ENCODE measurements at places on chromosomes 4 and X.

DNA sequence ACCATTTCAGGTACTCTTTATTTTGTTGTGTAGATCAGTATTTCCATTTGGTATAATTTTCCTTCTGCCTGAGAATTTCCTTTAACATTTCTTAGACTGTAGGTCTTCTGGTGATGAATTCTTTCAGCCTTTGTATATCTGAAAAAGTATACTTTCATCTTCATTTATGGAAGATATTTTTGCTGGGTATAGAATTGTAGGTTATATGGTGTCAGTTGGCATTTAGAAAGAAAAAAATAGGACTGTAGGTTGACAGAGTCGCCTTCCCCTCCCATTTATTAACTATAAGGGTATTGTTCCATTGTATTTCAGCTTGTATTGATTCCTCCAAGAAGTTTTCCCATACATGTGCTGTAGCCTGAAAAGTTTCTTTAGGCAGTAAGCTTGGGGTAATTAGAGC, 71.9 kb downstream of the KDM6A start:
- no peak for DNase-seq

GRCh38 chrX:13103188-13103913, 58.9 kb upstream of the FAM9C start:
- DNase-seq: no peak

DNA sequence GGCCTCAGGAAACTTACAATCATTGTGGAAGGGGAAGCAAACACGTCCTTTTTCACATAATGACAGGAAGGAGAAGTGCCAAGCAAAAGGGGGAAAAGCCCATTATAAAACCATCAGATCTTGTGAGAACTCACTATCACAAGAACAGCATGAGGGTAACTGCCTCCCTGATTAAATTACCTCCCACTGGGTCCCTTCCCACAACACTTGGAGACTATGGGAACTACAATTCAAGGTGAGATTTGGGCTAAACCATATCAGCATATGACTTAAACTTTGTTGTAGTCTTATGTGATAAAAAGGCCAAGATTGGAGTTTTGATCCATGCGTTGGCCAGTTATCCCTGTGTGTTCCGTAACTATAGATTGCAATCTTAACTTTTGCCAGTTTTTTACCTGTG, 68.3 kb downstream of the C4orf33 start:
- DNase-seq: no peak

- no peak for DNase-seq
Observed at GRCh38 chrX:24448762-24449250, 16.3 kb upstream of the PDK3 start.

- no peak for DNase-seq
Observed at GRCh38 chr4:65658117-65658516, 12.2 kb downstream of the EPHA5 start.

DNA sequence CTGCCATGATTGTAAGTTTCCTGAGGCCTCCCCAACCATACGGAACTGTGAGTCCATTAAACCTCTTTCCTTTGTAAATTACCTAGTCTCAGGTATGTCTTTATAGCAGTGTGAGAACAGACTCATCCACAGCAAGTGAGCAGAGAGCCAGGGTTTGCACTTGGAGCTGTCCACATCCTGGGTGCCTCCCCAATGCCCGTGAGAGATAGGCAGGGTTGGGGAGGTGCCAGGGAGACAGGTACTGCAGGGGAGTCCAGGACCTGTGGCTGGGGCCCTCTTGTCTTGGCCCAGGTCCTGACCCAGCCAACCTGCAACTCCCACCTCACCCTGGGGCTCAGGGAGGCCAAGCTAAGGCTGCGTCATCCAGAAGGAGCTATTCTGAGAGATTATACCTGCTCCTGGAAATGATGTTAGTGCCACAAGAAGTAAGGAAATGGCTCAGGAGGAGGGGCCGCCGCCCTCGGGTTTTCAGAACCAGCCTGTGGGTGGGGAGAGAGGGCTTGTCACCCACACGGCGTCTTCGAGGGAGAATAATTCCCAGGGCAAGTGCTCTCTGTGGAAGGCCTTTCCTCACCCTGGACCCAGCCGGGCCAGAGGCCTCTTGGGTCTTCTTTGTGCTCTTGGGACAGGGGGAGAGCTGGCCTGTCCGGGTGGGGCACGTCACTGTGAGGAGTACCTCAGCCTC, 66.5 kb downstream of the ADRA2C start:
- DNase-seq: no peak

GRCh38 chrX:769796-770195, 139.2 kb downstream of the SHOX start:
- DNase-seq: no peak

- no peak for DNase-seq
Observed at GRCh38 chrX:43657671-43658070, 1.6 kb downstream of the MAOA start.

DNA sequence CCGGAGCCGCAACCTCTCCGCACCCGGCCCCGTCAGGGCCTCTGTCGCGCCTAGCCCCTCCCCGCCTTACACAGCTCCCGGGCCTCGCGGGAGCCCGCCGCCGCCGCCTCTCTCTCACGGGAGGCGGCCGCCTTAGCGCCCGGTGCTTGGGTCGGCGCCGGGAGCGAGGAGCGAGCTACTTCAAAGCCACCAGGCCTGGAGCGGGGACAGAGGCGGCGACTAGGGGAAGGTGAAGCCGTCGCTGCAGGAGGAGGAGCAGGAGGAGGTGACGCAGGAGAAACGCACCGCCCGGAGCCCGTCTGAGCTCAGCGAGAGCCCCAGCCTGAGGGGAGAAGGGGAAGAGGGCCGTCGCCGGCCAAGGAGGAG, 250 bp downstream of the USP9X start:
- peak; percentile 75 for DNase-seq

DNA sequence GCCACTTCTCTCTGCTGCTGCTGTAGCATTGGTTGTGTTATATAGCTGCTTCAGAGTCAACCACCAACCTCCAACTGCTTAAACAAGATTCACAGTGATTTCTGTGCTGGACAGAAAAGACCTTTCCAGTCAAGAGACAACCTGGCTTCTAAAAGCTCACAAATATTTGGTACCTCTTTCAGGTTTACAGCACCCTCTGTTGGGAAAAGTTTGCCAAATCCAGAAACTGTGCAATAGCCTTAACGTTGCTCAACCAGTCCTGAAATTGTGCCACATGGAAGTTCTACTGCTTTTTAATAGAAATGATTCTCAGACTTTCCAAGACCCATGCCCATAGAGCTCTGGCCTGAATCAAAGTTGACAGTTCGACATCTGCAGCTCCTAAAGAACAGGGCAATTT, 842.1 kb upstream of the HTR2C start:
- DNase-seq: no peak

- no peak for DNase-seq
Observed at GRCh38 chr4:2339458-2340271, 77.8 kb upstream of the MXD4 start.

- no peak for DNase-seq
Observed at GRCh38 chr4:3210467-3210866, 38.5 kb upstream of the MSANTD1 start.

DNA sequence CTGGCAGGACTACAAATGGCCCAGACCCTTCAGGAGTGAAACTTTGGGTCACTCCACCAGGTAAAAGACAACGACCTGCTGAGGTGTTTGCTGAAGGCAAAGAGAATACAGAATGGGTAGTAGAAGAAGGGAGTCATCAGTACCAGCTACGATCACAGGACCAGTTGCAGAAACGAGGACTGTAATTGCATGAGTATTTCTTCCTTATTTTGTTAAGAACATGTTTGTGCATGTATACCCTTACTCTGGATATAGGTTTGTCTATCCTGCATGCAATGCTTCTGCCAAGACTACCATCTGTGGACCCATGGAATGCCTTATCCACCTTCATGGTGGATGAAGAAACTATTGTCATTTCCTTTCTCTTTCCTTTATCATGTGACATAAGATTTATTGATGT, 48.1 kb upstream of the BCLAF3 start:
- DNase-seq: no peak

GRCh38 chr4:145496292-145496691, 14.6 kb downstream of the SMAD1 start:
- DNase-seq: no peak

GRCh38 chr4:187547316-187547715, 448.3 kb upstream of the ZFP42 start:
- DNase-seq: no peak

GRCh38 chrX:109782994-109783700, 50.1 kb upstream of the ACSL4 start:
- peak; percentile 19 for DNase-seq

- DNase-seq: no peak
Observed at GRCh38 chr4:21778702-21779101, 169.9 kb downstream of the KCNIP4 start.

- no peak for DNase-seq
Observed at GRCh38 chr4:147582386-147583060, 34.7 kb upstream of the TMEM184C start.

- DNase-seq: no peak
Observed at GRCh38 chr4:136917312-136918110, 614.8 kb downstream of the PCDH18 start.

DNA sequence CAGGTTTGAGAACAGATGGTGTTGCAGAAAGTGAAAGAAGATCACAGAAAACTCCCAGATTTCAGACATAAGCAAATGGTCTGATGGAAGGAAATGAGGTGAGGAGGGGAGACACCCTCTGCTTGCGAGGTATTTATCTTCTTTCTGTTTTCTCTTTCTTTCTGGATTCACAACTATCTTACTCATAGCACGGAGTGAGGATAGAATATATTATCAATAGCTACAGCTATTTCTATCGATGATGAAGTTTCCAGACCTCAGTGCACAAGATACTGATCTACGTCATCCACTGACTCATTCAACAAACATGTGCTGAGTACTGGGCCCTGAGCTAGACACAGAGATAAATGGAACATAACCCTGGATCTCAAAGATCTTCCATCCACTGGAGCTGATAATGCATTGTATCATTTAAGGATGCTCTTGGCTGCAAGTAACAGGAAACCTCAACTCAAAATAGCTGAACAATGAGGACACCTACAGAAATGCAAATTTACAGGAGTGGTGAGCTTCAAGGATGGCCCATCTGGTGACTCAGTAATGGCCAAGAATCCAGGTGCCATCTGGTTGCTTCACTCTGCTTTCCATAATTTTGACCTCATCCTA, 21.2 kb downstream of the SLC2A9 start:
- DNase-seq: peak; percentile 47

DNA sequence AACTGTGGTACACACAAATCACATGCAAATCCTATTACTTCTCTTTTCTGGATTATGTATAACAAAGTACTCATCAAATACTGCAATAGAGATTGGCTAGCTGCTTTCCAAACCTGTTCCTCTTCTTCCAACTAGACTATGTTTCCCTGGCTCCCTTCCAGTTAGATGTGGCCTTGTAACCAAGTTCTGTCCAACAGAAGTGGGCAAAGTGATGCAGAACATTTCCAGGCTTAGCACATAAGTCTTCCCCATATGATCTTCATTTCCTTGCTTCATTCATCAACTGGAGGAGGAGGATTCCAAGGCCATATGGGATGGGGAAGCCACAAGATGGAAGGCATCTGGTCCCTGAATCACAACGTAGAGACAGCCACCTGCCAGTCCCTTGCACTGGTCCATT, 8.0 kb downstream of the SLC9A7 start:
- no peak for DNase-seq

DNA sequence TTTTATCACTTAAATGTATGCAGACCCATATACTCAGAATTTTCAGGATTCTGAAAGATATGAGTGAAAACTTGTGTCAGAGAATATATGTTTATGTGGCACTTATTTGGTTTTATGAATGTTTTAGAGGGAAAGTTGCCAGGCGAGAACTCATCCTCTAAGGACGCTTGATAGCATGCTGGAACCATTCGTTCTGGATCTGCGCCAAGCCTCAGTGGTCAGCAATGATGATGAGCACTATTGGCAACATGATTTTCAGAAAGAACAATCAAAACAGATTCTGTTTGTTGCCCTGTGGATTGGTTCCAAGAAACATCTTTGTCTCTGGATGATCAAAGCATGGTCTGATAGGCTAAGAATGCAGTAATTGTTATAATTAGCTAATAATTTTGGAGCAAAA, 32.1 kb upstream of the RAPGEF2 start:
- DNase-seq: no peak

DNA sequence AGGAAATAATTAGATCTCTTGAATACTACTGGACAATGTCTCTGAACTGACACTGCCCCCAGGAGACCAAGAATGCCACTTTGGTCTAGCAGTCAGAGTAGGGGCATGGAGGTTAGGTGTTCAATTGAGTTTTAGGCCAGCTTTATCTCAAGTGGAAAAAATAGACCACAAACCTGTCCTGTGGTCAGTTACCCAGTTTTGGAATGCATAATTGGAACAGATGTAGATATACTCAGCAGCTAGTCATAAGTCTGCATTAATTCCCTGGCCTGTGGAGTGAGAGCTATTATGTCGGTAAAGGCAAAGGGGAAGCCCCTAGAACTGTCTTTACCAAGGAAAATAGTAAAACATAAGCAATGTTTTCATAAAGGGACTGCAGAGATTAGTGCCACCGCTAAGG, 587.7 kb downstream of the GLUD2 start:
- DNase-seq: no peak

Data from activated CD4-positive, alpha-beta T cell treated with anti-CD3 and anti-CD28 coated beads, Interleukin-2, Interleukin-4, amounts not matched to agents 100 ng/mL and 50 ng/mL, durations not matched to agents 16 hours and 8 hours (primary cell).